Activated T-cell treated with anti-CD3 and anti-CD28 coated beads, Interleukin-2, amount 50 U/mL, for 72 hours (primary cell): ENCODE measurements at places on chromosomes 7 and 10. TPM values are rescaled to one million over a fixed set of nuclear protein-coding genes. Genes with fewer than 3 reads are reported as not detected.

GRCh38 chr10:117610321-117610720, 67.8 kb downstream of the EMX2 start:
- no peaks in the 10 kb centered on the region for H3K36me3 ChIP-seq
- no peak for DNase-seq
- H3K4me3 ChIP-seq: no peak overlapping the region
- H3K4me1 ChIP-seq: no peaks in the 10 kb centered on the region
- peaks cover 9% of the 10 kb centered on the region for H3K27me3 ChIP-seq

GRCh38 chr10:61749291-61749690, 86.6 kb downstream of the CABCOCO1 start:
- no peak overlapping the region for H3K4me3 ChIP-seq
- no peaks in the 10 kb centered on the region for H3K27me3 ChIP-seq
- DNase-seq: no peak
- peaks cover 22% of the 10 kb centered on the region for H3K4me1 ChIP-seq

- no peaks in the 10 kb centered on the region for H3K4me1 ChIP-seq
- peaks cover 16% of the 10 kb centered on the region for H3K27me3 ChIP-seq
- no peak overlapping the region for H3K4me3 ChIP-seq
- no peak for DNase-seq
Measured at GRCh38 chr10:120266022-120266421, 191.0 kb upstream of the PLPP4 start.

DNA sequence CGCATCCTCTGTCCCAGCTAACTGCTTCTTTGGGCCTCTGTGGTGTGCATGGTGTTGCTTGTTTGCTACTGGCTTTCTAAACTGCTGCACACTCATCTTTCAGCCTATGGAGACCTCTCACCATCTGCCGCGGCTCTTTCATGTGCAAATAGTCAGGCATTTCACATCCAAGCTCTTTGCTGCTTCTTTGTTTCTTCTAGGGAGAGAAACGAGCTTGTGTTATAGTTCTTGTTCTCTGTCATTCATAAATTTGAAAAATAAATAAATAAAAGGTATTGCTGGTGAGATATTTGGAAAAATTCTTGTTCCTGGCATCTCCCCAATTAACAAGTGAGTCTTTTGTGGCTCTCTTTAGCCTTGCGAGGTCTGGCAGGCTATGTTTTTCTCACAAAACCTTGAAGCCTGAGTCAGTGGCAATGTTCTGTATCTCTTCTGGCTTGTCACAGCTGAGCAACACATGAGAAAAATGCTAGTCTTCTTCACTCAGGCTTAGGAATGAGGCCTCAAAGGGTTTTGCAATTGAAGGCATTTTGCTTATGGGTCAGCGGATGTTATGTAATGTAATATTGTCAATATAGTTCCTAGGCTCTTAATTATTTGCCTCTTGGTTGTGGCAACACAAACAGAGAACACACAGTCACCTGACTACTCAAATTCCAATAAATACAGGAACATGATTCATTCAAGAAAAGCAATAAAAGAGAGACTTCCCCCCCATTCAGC, 274.0 kb downstream of the FRMD4A start:
- no peak overlapping the region for H3K27ac ChIP-seq
- H3K4me1 ChIP-seq: no peaks in the 10 kb centered on the region
- peaks cover 5% of the 10 kb centered on the region for H3K36me3 ChIP-seq
- no peak overlapping the region for H3K4me3 ChIP-seq
- no peak for DNase-seq

- no peak overlapping the region for H3K4me3 ChIP-seq
- no peaks in the 10 kb centered on the region for H3K27me3 ChIP-seq
- peaks cover 5% of the 10 kb centered on the region for H3K36me3 ChIP-seq
- DNase-seq: no peak
- peak overlapping the region; percentile 92 for H3K27ac ChIP-seq
- peaks cover 67% of the 10 kb centered on the region for H3K4me1 ChIP-seq
Measured at GRCh38 chr10:12703126-12703525, 298.4 kb downstream of the CCDC3 start.

DNA sequence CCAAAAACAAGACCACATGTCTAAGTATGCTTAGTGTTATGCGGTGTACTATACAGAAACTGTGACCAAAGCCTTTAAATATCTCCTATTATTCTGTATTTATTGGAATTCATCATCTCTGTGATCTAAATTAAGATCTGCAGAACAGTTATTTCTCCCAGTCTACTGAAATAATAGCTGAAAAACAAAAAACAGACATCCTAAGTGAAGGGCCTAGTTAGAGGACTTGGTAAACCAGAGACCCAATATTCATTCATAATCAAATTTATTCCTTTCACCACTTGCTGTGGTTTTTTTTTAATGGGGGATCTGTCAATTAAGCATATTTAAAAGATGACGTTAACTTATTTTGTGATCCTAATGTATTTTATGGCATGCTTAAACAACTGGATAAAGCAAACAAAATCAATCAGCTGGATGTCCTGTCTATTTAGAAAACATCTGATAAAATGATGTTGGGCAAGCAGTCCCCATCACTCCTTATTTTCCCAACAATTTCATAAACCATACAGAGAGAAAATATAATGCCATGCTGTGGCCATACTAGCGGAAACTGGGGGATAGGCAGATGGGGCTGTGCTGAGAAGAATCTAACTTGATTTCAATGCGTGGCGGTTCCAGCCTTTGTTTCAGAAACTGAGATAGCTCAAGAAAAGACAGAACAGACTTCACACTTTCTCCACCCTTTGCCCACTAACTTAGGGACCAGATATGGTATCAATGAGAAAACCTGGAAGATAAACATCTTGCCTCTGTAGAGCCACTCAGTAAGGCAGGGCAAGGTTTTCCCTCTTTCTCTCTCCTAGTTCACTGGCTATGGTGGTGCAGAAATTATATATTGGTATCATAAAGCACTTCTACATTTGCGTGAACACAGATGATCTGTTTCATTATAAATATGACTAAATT, 32.9 kb downstream of the ICA1 start:
- H3K4me3 ChIP-seq: no peak overlapping the region
- H3K27ac ChIP-seq: no peak overlapping the region
- H3K36me3 ChIP-seq: no peaks in the 10 kb centered on the region
- peaks cover 12% of the 10 kb centered on the region for H3K4me1 ChIP-seq
- H3K27me3 ChIP-seq: peaks cover 38% of the 10 kb centered on the region
- no peak for DNase-seq

- H3K4me1 ChIP-seq: no peaks in the 10 kb centered on the region
- H3K36me3 ChIP-seq: no peaks in the 10 kb centered on the region
- H3K27ac ChIP-seq: no peak overlapping the region
- H3K27me3 ChIP-seq: no peaks in the 10 kb centered on the region
- no peak overlapping the region for H3K4me3 ChIP-seq
- no peak for DNase-seq
Measured at GRCh38 chr7:83427884-83428283, 221.1 kb downstream of the SEMA3E start.

- DNase-seq: no peak
- peaks cover 4% of the 10 kb centered on the region for H3K36me3 ChIP-seq
- no peak overlapping the region for H3K4me3 ChIP-seq
- H3K4me1 ChIP-seq: no peaks in the 10 kb centered on the region
Measured at GRCh38 chr7:3243680-3244079, 57.4 kb upstream of the SDK1 start.

DNA sequence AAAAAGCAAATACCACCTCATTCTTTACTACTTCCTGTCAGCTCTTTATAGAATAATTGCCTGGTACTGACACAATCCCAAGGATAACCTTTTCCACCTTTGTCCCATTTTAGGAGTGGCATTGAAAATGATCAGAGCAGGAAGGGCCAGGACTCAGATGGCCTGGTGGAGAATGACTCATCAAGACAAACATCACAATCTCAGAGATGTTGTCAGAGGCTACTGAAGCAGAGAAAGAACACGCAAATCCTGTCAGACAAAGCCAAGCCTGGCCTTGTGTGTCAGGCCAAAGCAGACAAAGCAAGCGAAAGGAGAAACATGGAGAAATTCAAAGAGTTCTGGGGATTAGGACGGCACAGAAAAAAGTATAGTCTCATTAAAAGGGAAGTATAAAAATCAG, 40.9 kb downstream of the NSUN6 start:
- peaks cover 11% of the 10 kb centered on the region for H3K4me1 ChIP-seq
- no peak for DNase-seq
- H3K27ac ChIP-seq: no peak overlapping the region
- no peaks in the 10 kb centered on the region for H3K27me3 ChIP-seq

GRCh38 chr7:7354674-7355073, 172.3 kb downstream of the C1GALT1 start:
- peaks cover 7% of the 10 kb centered on the region for H3K27me3 ChIP-seq
- no peak overlapping the region for H3K4me3 ChIP-seq
- no peak for DNase-seq
- no peaks in the 10 kb centered on the region for H3K4me1 ChIP-seq

GRCh38 chr10:125628104-125629049, 54.6 kb downstream of the TEX36 start:
- H3K36me3 ChIP-seq: no peaks in the 10 kb centered on the region
- no peaks in the 10 kb centered on the region for H3K4me1 ChIP-seq
- H3K4me3 ChIP-seq: no peak overlapping the region
- H3K27ac ChIP-seq: no peak overlapping the region
- peaks cover 27% of the 10 kb centered on the region for H3K27me3 ChIP-seq

DNA sequence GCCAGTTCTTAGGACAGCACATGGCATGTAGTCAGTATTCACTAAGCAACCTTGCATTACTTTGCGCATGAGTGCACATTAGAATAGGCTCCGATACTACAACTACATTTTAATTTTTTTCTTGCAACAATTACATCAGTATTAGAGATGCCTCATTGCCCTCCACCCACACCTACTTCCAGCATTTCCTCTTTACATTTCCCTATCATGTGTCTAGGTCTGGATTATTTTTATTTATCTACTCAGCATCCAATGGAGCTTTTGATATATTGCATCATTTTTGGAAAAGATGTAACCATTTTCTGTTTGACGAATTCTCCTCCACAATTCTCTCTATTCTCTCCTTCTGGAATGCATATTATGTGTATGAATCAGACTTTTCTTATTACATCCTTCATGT, 258.2 kb upstream of the GLI3 start:
- peaks cover 2% of the 10 kb centered on the region for H3K36me3 ChIP-seq
- DNase-seq: no peak
- no peak overlapping the region for H3K4me3 ChIP-seq
- no peaks in the 10 kb centered on the region for H3K4me1 ChIP-seq

DNA sequence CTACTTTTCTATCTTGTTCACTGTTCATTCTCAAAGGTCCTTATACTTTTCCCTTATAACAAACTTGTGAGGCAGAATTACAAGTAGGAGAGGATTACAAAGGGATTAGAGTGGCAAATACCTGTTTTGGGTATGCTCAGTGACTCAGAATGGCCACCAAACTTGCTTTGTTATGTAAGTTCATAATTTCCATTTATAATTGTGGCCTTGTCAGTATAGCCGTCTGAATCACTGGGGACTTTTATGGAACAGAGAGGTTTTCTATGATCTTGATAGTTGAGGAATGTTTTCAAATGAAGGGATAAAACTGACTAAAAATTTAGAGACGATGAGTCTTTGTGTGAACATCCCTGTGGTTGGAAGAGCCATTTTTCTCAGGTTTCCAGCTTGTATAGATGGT, 116.2 kb downstream of the SND1 start:
- H3K4me1 ChIP-seq: peaks cover 39% of the 10 kb centered on the region
- H3K27me3 ChIP-seq: no peaks in the 10 kb centered on the region
- no peak overlapping the region for H3K4me3 ChIP-seq
- DNase-seq: no peak
- peaks cover 14% of the 10 kb centered on the region for H3K36me3 ChIP-seq

DNA sequence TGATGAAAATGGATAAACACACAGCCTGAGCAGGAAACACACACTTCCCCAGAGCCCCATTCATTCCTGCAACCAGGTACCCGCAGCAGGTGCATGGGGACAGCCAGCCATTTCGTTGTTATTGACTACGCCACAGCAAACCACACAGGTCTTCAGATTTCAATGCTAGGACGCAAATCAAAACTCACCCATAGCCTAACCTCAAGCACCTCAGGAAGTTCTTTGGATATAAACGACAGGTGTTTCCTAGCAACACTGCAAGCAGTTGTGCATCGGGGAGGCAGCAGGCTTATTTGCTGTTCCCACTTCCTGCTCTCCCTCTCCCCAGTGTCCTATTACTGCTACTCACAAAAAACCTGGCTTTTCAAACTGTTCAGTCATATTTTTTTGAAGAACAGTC, 176.5 kb upstream of the FRMD4A start:
- H3K4me1 ChIP-seq: peaks cover 45% of the 10 kb centered on the region
- peak overlapping the region; percentile 59 for H3K4me3 ChIP-seq
- no peak overlapping the region for H3K27ac ChIP-seq
- DNase-seq: peak; percentile 35

DNA sequence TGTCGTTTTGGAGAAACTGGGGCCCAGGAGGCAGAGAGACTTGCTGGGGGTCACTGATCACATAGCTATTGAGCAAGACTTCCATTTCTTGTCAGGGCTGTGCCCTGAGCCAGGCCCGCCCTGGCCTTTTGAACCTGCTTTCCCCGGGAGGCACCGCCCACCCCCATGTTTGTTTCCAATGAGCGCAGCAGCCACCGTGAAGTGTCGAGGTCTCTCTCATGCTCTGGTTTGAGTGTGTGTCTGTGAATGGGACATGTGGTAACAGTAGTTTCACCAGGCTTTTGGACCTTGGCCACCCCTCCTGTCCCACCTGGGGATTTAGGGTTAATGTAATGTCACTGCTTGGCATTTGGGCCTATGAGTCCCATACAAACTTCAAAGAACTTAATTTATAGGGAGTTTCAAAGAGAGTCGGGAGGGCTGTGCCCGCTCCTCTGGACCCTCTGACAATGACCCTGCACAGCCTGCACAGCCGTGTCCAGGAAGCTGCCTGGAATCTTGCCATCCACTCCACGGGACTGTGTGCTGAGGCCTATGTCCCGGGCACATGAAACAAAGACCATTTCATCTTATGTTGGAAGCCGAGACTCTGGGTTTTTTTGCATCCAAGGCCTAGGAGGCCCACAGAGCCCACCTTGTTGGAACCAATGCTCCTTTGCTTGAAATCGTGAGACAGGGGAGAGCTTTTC, 6.3 kb downstream of the PRF1 start:
- peaks cover 5% of the 10 kb centered on the region for H3K27me3 ChIP-seq
- peaks cover 3% of the 10 kb centered on the region for H3K36me3 ChIP-seq
- no peak overlapping the region for H3K4me3 ChIP-seq
- H3K4me1 ChIP-seq: peaks cover 32% of the 10 kb centered on the region
- H3K27ac ChIP-seq: no peak overlapping the region
- no peak for DNase-seq

- H3K4me3 ChIP-seq: no peak overlapping the region
- peak overlapping the region; percentile 4 for H3K27ac ChIP-seq
- H3K36me3 ChIP-seq: no peaks in the 10 kb centered on the region
- peak; percentile 60 for DNase-seq
- H3K4me1 ChIP-seq: peaks cover 13% of the 10 kb centered on the region
- peaks cover 13% of the 10 kb centered on the region for H3K27me3 ChIP-seq
Measured at GRCh38 chr7:134327896-134328295, 11.2 kb upstream of the SLC35B4 start.

GRCh38 chr7:127819975-127820731, 168.2 kb downstream of the SND1 start:
- no peak for DNase-seq
- peak overlapping the region; percentile 4 for H3K27ac ChIP-seq
- peaks cover 46% of the 10 kb centered on the region for H3K4me1 ChIP-seq
- no peaks in the 10 kb centered on the region for H3K27me3 ChIP-seq
- peak overlapping the region; percentile 47 for H3K4me3 ChIP-seq

The PHKG1 gene
- 1.3 TPM for total RNA-seq

The TMEM184A gene
- total RNA-seq: 0.10 TPM

The TRIM50 gene
- total RNA-seq: not detected

The C10orf105 gene
- total RNA-seq: 0.35 TPM

The SLC16A9 gene
- total RNA-seq: 0.14 TPM

The PON2 gene
- 4.4 TPM for total RNA-seq

The SFRP4 gene
- total RNA-seq: not detected
